Epithelial cell of esophagus (primary cell): ENCODE measurements at places on chromosomes 12 and 14.

DNA sequence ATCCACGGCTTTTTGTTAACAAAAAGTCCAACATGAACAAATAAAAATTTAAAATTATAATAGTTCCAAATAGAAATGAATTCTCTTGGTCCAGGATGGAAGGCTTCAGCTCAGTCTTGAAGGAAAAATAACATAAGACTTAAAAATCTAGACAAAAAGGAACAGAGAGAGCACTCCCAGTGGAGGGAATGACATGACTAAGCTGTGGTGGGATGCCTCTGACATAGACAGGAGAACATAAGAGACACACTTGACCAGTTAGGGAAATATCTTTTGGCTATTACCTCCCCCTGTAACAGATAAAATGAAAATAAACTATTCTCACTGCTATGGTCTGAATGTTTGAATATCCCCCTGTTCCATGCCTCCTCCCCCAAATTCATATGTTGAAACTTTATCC lies 106.8 kb downstream of the BBS10 start:
- no peak for DNase-seq

GRCh38 chr12:43758247-43758727 lies 303 bp downstream of the PUS7L start:
- DNase-seq: peak; percentile 56

- no peak for DNase-seq
Measured at GRCh38 chr12:61161961-61162360, 1098.2 kb upstream of the USP15 start.

- DNase-seq: peak; percentile 39
Measured at GRCh38 chr12:15979096-15980092, 68.3 kb downstream of the DERA start.

DNA sequence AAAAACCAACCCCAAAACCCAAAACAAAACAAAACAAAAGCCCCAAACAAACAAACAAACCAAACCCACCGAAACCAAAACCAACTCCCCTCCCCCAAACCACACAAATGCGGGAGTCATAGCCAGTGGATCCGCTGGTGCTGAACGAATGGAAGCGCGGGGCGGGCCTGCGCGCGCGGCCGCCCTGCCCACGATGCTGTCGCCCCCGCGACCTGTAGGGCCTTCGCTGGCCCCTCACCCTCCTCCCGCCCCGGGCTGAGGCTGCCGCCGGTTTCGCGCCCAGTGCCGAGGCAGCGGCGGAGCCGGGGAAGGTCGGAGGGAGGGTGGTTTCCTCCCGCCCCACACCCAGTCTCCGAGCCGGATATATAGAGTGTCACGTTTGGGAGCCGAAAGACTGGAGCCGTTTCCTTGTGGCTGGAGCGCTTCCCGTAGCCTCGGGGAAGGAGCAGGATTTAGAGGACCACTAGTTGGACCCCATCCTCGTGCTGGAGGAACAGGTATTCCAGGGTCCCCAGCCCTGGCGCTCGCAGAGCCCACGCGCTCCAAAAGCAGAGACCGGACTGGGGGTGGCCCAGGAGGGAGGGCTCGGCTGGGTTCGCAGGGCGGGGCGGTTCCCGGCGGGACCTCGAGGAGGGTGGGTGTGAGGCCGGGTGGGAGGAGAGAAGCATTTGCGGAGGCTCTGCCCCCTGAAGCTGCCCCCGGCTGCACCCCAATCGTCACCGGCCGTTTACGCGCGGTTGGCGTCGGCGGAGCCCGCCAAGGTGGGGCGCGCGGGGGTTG lies at the start of gene FAR2:
FAR2 (plus strand) TSS at position 368 of the 780 bp plus-strand sequence. CDS start 121,172 bp downstream, outside the sequence.
- peak; percentile 36 for DNase-seq

GRCh38 chr12:123034022-123034541 lies 53.6 kb downstream of the ARL6IP4 start:
- DNase-seq: no peak

DNA sequence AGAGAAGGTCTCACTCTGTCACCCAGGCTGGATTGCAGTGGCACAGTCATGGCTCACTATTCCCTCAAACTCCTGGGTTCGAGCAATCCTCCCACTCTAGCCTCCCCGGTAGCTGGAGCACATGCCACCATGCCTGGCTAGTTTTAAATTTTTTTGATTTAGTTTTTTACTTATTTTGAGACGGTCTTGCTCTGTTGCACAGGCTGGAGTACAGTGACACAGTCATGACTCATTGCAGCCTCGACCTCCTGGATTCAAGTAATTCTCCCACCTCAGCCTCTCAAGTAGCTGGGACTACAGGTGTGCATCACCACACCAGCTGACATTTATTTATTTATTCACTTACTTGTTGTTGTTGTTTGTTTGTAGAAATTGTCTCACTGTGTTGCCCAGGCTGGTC lies 22.2 kb upstream of the DIP2B start:
- peak; percentile 36 for DNase-seq

- peak; percentile 59 for DNase-seq
Measured at GRCh38 chr12:56955631-56956256, 1.7 kb downstream of the RDH16 start.

DNA sequence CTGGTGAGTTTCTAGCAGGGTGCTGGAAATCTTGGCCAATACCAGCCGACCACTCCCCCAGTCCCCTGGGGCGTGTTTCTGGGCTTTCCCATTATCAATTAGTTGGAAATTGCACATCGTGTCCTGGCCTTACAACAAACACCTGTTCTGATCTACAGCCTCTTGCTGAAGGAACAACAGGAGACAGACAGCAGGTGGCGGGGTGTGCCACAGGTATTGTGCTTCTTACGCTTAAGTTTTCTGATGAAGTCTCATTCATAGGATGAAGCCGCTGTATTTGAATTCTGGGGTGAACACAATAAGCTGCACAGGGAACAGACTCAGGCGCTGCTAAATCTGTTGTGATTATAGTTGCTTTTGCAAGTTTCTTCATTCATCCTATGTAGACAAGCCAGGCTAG lies 703 bp downstream of the HIGD1C start:
- DNase-seq: no peak

DNA sequence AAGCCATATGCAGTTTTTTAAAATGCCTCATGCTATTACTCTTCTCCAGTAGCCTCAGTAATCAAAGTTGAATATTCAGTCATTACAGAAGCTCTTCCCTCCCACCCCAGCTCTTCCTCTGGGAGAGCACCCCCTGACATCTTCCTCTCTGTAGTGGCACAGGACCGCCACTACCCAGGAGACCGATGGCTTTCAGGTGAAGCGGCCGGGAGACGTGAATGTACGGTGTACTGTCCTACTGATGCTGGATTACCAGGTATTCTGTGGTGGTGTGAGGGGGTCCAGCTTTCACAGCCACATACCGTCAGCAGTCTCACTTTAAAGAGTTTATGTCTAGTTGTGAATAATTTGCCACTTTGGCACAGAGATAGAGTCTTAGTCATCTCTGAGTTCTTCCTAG lies 4.6 kb downstream of the SMARCD1 start:
- DNase-seq: no peak

DNA sequence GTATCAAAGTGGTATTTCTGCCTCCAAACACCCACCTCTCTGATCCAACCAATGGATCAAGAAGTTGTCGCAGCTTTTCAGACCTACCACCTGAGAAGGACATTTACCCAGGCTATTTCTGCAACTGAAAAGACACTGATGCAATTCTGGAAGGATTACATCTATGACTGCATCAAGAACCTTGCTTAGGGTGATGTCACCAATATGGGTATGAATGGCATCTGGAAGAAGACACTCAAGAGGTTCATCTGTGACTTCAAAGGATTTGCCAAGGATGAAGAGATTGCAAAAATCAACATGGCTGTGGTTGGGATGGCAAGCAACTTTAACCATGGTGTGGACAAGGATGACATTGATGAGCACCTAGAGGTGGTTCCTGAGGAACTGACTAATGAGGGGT lies 154.2 kb downstream of the PCNX1 start:
- no peak for DNase-seq

DNA sequence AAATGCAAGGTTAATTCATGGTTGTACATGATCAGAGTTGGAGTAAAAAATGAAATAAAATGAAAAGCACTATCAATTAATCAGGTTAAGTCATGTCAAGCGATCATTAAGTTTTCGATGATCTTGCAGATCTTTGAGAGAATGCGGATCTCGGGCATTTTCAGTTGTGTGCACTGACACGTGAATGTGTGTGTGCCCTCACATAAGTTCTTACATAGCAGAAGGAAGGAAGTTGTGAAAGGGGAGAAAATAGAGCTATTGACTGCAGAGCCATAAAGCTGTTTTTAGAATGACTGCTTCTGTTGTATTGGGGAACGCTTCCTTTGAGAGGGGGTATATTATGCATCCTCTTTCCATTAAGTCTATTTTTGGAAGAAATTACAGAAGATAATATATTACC lies 101.3 kb downstream of the HMGA2 start:
- DNase-seq: no peak

- no peak for DNase-seq
Measured at GRCh38 chr14:31580234-31580633, 19.0 kb downstream of the NUBPL start.

DNA sequence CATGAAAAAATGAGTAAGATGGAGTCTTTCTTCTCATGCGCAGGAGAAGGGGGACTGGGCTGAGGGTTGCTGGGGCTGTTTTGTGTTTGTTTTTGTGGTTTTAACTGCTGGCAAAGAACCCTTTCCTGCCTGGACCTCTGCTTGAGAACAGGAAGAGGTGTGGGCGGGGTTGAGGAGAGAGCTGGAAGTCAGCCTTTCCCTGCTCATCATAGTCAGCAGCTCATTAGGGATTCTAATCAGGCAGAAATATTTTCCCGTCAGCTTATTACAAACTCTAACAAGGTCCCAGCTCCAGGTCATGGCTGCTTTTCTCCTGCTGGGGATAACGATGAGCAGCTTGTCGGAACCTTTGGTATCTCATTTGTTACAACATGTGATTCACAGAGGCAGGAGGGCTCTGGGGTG lies 185.0 kb upstream of the NRXN3 start:
- no peak for DNase-seq

GRCh38 chr14:56569174-56569573 lies 10.4 kb upstream of the TMEM260 start:
- no peak for DNase-seq

GRCh38 chr12:120257041-120257821 lies 8.3 kb downstream of the PXN start:
- DNase-seq: peak; percentile 88

DNA sequence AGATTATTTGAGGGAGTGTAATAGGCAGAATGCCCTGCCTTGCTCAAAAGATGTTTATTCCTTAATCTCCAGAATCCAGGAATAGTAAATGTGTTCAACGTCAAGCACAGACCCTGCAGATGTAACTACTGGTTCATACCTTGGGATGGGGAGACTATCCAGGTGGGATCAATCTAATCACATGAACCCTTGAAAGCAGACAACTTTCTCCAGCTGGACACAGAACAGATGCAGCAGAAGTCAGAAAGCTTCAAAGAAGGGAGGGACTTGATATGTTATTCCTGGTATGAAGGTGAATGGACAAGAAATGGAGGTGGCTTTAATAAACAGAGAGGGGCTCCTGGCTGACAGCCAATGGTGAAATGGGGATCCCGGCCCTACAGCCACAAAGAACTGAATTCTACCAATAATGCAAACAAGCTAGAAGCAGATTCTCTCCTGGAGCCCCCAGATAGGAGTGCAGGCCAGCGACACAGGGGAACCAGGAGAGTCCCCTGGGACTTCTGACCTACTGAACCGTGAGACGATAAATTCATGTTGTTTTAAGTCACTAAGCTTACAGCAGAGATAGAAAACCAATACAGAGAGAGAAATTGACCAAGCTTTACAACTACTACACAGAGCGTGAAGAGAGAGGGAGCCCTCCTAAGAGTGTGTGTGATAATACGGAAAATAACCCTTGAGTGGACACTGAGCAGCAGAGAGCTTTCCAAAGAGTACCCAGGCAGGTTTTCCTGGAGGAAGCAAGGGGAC lies 133.5 kb upstream of the TMEM132C start:
- DNase-seq: no peak

DNA sequence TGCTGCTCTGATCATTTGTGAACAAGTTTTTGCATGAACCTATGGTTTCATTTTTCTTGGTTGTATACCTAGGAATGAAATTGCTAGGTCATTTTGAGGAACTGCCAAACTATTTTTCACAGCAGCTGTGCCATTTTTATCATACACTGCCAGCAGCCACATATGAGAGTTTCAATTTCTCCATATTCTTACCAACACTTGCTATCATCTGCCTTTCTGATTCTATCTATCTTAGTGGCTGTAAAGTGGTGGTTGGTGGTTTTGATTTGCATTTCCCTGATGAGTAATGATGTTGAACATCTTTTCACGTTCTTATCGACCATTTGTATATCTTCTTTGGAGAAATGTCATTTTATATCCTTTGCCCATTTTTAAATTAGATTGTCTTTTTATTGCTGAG lies 146.1 kb downstream of the C12orf75 start:
- no peak for DNase-seq

DNA sequence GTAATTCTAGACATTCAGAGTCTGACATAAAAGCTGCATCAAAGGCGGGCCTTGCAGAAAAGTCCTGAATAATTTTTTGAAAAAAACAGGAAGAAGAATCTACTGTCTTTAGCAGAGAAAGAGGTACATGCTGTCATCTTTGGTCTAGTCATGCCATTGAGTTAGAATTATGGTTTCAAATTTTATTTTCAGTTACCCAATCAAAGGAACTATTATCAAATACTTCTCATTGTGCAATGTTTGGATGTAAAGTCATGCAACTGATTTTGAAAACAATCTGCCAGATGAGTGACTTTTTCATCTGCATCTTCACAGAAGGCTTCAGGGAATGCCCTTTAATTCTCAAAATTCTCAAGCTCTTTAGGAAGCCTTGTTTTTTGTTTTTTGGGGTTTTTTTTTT lies 803.5 kb downstream of the FLRT2 start:
- DNase-seq: no peak

- DNase-seq: no peak
Measured at GRCh38 chr12:4244868-4245267, 28.7 kb upstream of the CCND2 start.

DNA sequence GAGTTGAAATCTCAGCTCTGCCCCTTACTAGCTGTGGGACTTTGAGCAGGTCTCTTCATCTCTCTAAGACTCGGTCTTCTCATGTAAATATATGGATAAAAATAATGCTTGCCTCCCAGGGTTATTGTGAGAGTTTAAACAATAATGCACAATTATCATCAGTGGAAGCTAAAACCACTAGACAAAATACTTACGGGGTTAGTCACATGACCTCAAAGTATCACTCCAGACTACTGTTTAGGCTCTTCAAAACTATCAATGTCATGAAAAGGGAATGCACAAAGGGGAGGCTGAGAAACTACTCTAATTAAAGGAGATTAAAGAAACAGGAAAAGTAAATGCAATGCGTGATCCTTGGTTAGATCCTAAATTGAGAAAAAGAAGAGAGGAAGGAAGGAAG lies 24.5 kb upstream of the TSPAN11 start:
- DNase-seq: no peak

DNA sequence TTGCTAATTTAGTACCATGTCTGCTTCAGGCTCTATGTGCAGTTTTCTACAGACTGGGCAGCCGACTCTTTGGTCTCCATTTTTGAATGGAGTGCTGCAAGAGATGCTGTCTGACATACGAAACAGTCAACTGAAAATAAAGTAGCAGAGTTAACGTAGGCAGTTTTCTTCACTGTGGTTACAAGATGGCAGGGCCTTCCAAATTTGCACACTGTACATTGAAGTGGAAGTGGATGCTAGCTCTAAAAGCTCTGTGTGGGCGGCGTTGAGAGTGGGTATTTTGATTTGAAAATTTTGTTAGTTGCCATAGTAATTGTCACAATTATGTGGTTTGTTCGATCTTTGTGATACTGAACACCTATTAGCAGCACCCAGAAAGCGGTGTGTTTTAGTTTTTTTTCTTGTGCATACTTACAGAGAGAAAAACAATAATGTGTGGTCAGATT lies 154.9 kb upstream of the ATP2B1 start:
- DNase-seq: no peak

GRCh38 chr14:64685371-64686281 lies 18.6 kb upstream of the PLEKHG3 start:
- no peak for DNase-seq
